Aortic smooth muscle cell (primary cell): ENCODE measurements at places on chromosomes 1 and 21. TPM values are rescaled to one million over a fixed set of nuclear protein-coding genes. Genes with fewer than 3 reads are reported as not detected.

Gene FCRL1
- not detected in 2 replicates for total RNA-seq

Gene DYRK3
- 19.9 and 21.9 TPM in 2 replicates for total RNA-seq

Gene COL6A2
- 1,217 and 1,284 TPM in 2 replicates for total RNA-seq

Gene LCE3D
- not detected in 2 replicates for total RNA-seq

Gene SMCP
- not detected in 2 replicates for total RNA-seq

Gene C1orf185
- total RNA-seq, result not detected in 2 replicates

Gene CXADR
- total RNA-seq, result 0.26 and 1.3 TPM in 2 replicates

Gene CHD5
- total RNA-seq, result 0.13 TPM in 1 of 2 replicates, not detected in the other

Gene ADAMTS1
- total RNA-seq, result 1,477 and 2,026 TPM in 2 replicates

Gene TESK2
- 1.6 and 2.9 TPM in 2 replicates for total RNA-seq

Gene ASTN1
- under 0.01 TPM in 1 of 2 replicates, not detected in the other for total RNA-seq

Gene TMOD4
- total RNA-seq, result 0.56 TPM in 1 of 2 replicates, not detected in the other

Gene SPRR4
- total RNA-seq, result not detected in 2 replicates

Gene SPRR1B
- not detected in 2 replicates for total RNA-seq

Gene DLGAP3
- total RNA-seq, result under 0.01 TPM in 1 of 2 replicates, not detected in the other

Gene CASZ1
- 0.19 and 1.2 TPM in 2 replicates for total RNA-seq

Gene SPRR5
- not detected in 2 replicates for total RNA-seq

Gene CD5L
- total RNA-seq, result not detected in 2 replicates

Gene PRDM16
- total RNA-seq, result 25.9 and 47.1 TPM in 2 replicates

Gene PPOX
- total RNA-seq, result 11.0 and 13.1 TPM in 2 replicates

Gene DCST1
- not detected in 2 replicates for total RNA-seq

Gene KLF17
- total RNA-seq, result 0.06 and 0.26 TPM in 2 replicates

Gene ATAD3C
- 0.56 and 0.66 TPM in 2 replicates for total RNA-seq

Gene FCRL3
- not detected in 2 replicates for total RNA-seq

Gene SPATA21
- total RNA-seq, result not detected in 2 replicates

Gene KRTAP8-1
- not detected in 2 replicates for total RNA-seq

Gene CELA2B
- 0.13 TPM in 1 of 2 replicates, not detected in the other for total RNA-seq

Gene TTC13
- 14.2 and 16.9 TPM in 2 replicates for total RNA-seq

Gene TDRD5
- not detected in 2 replicates for total RNA-seq

Gene FCRLB
- 0.79 and 1.1 TPM in 2 replicates for total RNA-seq

Gene LYPLAL1
- 25.6 and 27.5 TPM in 2 replicates for total RNA-seq

Gene C1orf210
- total RNA-seq, result not detected in 2 replicates

Gene UCK2
- total RNA-seq, result 36.7 and 53.5 TPM in 2 replicates

Gene CELA2A
- not detected in 2 replicates for total RNA-seq

Gene BCL2L15
- total RNA-seq, result 0.26 and 0.31 TPM in 2 replicates

Gene GJC2
- 3.2 and 4.6 TPM in 2 replicates for total RNA-seq

Gene ASPM
- 24.3 and 32.5 TPM in 2 replicates for total RNA-seq

Gene LELP1
- total RNA-seq, result not detected in 2 replicates

Gene OR2M4
- not detected in 2 replicates for total RNA-seq

Gene ATP1A4
- not detected in 2 replicates for total RNA-seq

Gene ALG6
- total RNA-seq, result 8.6 and 8.7 TPM in 2 replicates
